Stimulated activated CD8-positive, alpha-beta memory T cell treated with anti-CD3 and anti-CD28 coated beads, Interleukin-2, amount 100 ng/mL, for 48 hours (primary cell): ENCODE measurements at places on chromosomes 11 and 22.

- DNase-seq, result no peak
Measured at GRCh38 chr11:11952036-11952435, 56.4 kb downstream of the DKK3 start.

DNA sequence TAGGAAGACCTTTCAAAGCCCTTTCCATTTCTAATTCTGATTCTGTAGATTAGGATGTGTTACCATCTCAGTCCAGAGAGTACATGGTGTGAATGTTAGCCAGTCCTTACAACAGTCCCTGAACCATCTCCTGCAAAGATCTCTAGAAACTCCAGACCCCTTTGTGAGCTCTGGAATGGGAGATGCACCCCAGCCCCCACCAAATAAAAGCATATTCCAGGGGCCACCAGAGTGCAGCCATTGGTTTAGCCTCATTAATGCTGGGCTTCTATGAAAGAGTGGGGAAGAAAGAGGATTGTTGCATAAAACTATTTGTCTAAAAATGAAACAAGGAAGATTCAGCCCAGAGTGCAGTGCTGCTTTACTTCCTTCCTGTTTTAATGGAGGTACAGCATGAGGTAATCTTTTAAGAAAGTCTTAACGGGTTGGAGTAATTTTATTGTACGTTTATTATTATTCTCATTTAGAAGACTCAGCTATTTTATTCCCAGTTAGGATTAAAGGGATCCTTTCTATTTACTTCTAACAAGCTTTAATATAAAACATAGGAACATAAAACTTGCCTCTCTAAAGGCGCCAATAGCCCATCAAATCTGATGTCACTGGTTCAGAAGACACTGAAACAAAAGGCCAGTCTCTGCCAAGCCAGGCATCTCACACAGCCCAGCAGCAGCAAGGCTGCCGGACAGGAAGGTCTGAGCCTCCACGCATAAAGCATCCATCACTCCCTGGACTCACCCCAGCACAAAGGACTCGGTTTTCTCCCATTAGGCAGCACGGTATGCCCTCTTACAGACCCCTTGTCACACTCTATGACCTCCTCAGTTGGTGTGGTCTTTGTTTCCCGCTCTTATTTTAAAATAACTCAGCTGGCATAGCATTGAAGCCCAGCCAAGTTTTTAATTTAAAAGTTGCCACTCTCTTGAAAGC is 203.9 kb upstream of the BLID start:
- no peak for DNase-seq

DNA sequence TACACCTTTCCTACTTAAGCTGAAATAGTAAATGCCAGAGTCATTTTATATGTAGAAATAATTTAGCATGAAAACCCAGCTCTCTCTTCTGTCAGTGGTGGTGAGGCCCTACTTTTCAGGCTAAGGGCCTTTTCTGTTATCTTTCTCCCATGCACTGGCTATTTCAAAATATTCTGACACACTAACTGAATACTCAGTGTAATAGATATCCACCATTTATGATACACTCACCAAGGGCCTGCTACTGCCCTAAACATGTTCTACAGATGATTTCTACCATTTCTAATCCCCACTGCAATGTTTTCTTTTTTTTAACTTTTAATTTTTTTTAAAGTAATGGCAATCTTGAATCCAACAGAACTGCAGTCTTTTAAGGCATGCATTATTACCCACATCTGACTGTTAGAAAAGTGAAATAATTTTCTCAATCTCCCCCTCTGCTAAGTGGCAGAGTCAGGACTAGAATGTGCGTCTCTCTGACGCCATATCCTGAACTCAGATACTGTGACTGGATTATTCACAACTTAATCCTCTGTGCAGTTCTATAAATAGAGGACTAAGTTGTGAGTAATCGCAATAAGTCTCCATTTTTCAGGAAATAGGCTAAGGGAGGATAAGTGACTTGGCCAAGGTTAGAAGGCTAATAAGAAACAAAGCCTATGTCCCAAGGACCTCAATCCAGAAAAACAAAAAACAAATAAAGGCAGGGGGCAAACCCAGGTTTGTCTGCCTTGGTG is 44.0 kb downstream of the GRAMD1B start:
- DNase-seq, result no peak

- no peak for DNase-seq
Measured at GRCh38 chr22:19648419-19648929, 65.8 kb upstream of the SEPTIN5 start.

- DNase-seq, result no peak
Measured at GRCh38 chr22:30889996-30890480, 78.5 kb downstream of the MORC2 start.

DNA sequence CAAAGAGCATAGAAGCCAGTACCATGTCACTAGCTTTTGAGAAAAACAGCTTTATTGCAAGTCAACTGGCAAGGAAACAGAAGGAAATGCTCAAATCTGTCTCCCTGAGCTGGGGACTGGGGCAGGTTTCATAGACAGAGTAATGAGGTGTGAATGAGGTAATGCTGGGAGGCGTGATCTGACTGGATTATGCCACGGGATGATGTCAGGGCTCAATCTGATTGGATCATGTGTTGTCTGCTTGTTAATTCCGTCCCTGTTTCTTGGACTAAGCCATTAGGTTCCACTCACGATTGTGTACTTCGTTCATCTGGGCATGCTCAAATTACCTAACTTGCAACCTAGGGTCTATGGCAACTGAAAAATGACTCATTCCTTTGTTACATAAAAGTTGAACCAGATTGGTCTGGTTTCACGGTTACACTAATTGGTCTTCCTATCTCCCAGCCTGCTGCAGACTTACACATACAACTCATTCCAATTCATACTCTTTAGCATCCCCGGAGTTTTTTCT is 20.2 kb upstream of the OR10A5 start:
- no peak for DNase-seq

DNA sequence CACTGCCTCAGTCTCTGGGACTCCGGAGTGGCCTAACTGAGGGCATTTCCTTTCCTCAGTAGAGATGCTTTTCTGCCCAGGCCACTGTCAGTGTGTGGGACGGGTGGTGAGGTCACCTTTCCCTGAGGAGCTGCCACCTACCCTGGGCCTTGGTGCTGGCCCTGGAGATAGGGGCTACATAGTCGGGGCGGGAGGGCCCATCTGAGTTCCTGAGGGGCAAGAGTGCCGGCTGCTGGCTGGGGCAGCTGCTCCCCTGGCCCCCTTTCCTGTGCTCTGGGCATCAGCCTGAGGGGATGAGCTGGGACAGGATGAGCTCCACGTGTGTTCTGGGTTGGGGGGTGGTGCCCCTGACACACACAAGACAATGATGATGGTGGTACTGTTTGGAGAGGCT is 5.4 kb downstream of the KCNC1 start:
- no peak for DNase-seq

GRCh38 chr11:128318856-128319474 is 268.4 kb downstream of the ETS1 start:
- DNase-seq, result peak; percentile 58

DNA sequence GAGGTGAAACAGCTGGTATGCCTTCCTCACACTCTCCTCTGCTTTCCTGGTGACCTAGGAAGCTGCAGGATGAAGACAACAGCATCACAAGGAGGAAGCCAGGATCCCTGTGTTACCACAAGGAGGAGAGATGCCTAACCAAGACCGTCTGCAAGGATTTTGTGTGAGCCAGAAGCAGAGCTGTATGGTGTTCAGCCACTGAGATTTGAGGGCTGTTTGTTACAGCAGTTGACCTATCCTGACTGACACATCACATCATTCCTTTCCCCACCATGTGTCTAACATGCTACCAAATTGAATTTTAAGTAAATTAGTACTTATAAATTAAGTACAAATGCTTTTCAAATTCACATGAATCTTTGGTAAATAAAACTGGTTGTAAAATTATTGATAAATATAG is 8.9 kb upstream of the CHKA start:
- no peak for DNase-seq

- no peak for DNase-seq
Measured at GRCh38 chr22:48594016-48594756, 1233.5 kb downstream of the BRD1 start.

- no peak for DNase-seq
Measured at GRCh38 chr22:29727131-29727523, 7.3 kb downstream of the CABP7 start.

- no peak for DNase-seq
Measured at GRCh38 chr11:134727204-134727603, 315.2 kb upstream of the B3GAT1 start.

DNA sequence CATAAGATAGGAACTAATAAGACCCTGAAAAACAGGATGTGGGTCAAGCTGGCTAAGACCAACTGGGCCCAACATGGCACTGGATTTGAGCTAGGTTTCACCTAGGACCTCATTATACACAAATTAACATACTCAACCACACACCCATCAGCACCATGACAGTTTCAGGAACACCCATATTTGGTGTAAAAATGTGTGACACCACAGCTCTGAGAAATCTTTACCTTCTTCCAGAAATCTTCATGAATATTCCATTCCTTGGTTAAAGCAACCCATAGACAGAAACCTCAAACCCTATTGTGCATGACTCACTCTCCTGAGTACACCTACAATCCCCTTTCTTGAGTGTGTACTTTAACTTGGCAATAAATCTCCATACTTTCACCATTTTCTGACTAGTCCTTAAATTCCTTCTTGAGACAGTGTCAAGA is 378.8 kb downstream of the DYNC2H1 start:
- no peak for DNase-seq

DNA sequence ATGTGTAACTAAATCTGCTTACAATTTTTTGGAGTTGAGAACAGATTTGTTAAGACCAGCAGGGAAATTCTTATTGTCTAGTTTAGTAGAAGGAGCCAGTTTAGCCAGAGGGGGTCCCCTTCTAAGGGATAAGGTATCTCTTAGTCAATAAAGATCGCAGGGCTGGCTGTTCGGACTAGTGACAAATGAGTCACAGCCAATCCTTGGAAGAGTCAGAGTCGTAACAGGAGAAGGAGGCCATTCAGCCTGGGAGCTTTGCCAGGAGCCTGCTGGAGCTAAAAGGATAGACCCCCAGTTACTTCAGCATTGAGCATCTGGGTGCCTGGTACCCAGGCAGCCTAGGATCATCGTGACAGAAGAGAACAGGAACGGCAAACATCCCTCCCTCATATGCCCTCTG is 191.6 kb upstream of the ARHGAP20 start:
- no peak for DNase-seq

- DNase-seq, result no peak
Measured at GRCh38 chr11:17575431-17576425, 28.7 kb downstream of the OTOG start.

DNA sequence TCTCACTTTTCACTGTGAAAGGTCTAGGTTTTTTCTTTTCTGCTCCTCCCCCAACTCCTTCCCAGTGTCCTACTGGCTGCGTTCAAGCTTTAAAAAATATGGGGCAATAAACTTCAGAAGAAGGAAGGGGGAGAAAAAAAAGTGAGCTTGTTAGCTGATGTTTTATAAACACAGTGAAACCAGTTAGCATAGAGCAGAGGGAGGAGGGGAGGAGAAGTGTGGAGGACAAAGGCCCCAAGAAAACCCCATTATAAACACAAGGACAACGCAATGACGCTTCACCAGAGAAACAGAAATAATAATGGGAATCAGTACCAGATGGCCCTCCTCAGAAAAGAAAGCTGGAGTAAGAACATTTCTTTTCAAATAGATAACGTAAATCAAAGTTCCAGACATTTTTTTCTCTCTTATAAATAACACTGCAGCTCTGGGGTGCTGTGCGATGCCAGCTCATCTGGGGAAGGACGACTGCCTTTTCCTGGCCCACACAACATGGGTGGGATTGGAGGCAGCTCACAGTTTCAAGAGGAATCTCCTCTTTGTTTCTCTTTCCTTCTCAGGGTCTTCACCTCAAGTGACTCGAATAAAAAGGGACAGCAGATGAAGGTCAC is 235.4 kb upstream of the NARS2 start:
- no peak for DNase-seq

- DNase-seq, result peak; percentile 62
Measured at GRCh38 chr22:20456064-20456721, 18.6 kb upstream of the SCARF2 start.

GRCh38 chr11:108025387-108026080 is 16.8 kb downstream of the CUL5 start:
- no peak for DNase-seq

DNA sequence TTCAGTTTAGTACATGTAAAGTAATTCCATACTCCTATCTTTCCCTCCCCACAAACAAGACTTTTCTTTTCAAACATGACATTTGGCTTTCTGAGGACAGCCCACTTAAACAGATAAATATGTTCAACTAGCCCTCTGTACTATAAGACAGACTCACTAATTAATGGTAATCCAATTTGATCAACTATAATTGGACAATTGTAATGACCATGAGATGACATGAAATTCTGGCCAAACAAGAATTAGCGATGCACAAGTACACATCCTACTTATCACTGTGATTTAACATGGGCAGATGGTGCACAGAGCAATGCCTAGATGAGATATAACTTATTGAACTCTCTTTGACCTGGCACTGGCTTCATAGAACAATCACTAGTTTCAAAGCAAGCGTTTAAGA is 1033.7 kb upstream of the CCDC90B start:
- no peak for DNase-seq

DNA sequence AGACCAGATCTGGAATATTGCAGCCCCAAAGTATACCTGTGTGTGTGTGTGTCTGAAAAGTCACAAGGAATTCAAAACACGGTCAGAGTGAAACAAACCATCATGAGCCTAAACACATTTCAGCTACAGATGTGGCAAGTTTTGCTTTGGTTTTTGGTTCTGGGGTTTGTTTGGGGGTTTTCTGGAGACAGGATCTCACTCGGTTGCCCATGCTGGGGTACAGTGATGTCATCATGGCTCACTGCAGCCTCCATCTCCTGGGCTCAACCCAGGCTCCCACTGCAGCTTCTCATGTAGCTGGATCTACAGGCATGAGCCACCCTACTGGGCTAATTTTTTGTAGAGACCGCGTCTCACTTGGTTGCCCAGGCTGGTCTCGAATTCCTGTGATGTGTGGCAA is 41.4 kb upstream of the PHF21A start:
- no peak for DNase-seq

- no peak for DNase-seq
Measured at GRCh38 chr11:47253660-47254059, 4.1 kb upstream of the NR1H3 start.

DNA sequence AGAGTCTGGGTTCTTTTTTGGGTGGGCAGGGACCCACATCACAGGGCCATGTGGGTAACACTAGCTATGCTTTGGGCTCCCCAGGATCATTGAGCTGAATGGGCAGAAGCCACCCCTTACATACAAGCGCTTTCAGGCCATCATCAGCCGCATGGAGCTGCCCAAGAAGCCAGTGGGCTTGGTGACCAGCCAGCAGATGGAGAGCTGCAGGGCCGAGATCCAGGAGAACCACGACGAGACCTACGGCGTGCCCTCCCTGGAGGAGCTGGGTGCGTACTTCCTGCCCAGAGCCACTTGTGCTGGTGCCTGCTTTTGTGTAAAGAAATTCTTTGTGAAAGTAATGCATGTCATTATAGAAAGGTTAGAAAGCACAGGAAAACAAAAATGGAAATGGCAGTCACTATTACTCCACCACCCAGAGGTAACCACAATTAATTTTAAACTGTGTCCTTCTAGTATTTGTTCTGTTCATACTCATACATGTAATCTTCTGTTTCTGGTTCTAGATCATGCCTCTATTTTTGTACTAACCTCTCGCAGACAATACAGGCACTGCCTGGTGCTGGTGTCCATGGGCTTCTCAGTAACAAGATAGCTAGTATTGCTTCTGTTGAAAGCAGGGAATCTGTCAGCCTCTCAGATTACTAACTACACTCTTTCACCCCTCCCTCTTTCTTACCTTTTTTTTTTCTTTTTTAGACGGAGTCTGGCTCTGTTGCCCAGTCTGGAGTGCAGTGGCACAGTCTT is 13.7 kb downstream of the CRY2 start:
- no peak for DNase-seq
